ENCODE measurements at places on chromosomes 6 and 20.

GRCh38 chr6:30200551-30201281, 12.5 kb downstream of the TRIM26 start:
- peak; percentile 65 for DNase-seq

- no peak for DNase-seq
Measured at GRCh38 chr6:7921632-7922092, 11.1 kb upstream of the TXNDC5 start.

DNA sequence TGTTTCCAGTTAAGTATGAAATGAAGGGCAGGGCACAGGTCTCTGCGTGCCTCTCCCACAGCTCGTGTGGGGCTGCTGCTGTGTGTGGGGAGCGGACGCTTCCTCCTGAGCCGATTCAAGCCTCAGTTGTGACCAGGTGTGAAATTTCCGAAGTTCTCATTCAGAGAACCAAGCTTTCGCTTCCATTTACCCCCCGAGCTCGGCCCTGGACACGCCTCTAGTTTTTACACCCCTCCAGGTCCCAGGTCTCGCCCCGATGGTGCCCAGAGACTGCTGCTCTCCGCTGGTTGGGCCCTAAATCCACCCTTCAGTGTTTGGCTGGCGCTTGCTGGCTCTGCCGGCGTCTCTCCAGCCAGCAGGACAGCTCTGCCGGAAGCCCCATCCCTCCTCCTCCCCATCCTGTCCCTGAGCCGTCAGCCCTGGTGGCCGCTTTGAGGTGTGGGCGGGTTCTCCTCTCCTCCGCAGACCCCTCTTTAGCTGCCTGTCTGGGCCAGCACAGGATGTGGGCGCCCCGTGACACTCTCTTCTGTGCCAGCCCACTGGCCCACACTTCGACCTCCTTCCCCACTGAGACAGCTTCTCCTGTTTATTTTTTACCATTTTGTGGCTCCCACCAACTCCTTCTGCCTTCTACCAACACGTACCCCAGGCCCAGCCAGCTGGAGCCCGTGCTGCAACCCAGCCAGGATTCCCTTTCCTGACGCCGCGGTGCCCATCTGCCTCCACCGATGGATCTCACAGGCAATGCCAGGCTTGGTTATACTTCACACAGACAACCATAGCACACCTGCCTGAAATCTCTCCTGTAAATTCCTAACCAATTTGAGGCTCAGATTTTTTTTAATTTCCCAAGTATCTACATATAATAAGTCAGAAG, 142.8 kb downstream of the DLL1 start:
- no peak for DNase-seq

DNA sequence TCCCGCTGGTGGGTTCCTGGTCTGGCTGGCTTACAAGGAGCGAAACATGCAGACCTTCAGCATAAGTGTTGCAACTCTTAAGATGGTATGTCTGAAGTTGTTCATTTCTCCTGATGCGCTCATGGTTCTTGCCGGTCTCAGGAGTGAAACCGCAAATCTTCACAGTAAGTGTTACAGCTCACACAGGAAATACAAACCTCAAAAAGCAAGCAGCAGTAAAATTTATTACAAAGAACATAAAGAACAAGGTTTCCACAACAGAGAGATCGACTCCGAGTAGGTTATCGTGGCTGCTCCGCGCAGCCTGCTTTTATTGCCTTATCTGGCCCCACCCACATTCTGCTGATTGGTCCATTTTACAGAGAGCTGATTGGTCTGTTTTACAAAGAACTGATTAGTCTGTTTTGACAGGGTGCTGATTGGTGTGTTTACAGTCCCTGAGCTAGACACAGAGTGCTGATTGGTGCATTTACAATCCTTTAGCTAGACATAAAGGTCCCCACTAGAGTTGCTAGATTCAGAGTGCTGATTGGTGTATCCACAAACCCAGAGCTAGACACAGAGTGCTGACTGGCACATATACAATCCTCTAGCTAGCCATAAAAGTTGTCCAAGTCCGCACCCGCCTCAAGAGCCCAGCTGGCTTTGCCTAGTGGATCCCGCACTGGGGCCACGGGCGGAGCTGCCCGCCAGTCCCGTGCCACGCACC, 39.2 kb downstream of the TRIM27 start:
- DNase-seq: peak; percentile 32

DNA sequence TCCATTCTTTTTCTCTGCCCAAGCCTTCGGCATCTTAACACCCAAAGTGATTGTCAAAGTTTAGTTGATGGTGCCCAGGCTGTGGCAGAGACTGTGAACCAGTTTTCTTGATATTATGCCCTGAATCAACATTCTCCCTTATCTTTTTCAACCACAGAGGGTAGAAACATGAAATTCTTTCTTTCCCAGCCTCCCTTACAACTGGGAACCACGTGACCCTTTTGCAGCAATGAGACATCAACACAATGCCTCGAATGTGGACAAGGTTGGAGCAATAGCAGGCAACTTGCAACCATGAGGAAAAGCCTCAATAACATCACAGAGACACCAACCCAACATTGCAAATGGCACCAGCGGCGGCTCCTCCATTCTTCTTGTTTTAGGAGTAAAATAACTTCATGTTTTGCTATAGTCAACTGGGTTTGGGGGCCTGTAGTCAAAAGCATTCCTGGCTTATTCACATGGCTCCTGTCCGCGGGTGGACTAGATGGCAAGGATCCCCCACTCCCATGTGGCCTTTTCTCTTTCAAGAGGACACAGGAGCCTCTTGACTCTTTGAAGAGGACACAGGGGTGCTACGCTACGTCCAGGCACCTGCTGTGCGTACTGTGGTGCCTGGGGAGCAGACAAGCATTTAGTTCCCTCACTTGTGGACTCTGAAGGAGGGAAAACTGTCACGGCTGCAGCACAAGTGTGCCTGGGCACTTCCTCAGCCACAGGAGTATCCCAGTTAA, 90.5 kb downstream of the NOL4L start:
- DNase-seq: no peak

- DNase-seq: no peak
Measured at GRCh38 chr6:7911345-7911725, 747 bp upstream of the TXNDC5 start.

DNA sequence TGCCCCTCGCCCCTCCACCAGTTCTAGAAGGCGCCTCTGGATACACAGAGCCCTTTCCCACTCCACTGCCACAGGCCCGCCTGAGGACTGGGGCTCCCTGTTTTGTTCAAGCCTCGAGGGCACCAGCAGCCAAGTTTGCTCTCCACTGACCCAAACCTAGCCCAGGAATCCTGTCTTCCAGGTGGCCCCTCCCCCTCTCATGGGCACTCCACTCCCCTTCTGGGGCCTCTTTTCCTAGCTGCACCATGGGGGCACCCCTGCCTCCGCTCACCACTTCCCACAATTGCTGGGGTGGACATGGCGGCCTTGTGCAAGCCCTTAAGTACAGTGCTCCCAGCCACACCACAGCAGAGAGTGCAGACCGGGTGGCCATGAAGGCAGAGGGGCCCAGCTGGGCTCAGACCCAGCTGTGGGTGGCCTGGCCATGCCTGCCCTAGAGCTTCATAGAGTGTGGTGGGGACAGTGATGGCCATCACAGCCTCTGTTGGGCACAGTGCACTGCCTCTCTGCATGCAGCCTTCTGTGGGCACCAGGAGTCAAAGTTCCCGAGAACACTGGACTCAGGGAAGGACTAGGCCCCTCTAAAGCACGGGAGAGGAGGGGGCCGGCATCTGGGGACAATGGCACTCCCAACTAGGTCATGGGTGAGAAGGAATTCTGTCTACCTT, 1.3 kb downstream of the MYL9 start:
- no peak for DNase-seq

- DNase-seq: peak; percentile 71
Measured at GRCh38 chr6:2531426-2532215, 219.1 kb downstream of the MYLK4 start.
